ENCODE measurements at places on chromosomes 2 and 18.

DNA sequence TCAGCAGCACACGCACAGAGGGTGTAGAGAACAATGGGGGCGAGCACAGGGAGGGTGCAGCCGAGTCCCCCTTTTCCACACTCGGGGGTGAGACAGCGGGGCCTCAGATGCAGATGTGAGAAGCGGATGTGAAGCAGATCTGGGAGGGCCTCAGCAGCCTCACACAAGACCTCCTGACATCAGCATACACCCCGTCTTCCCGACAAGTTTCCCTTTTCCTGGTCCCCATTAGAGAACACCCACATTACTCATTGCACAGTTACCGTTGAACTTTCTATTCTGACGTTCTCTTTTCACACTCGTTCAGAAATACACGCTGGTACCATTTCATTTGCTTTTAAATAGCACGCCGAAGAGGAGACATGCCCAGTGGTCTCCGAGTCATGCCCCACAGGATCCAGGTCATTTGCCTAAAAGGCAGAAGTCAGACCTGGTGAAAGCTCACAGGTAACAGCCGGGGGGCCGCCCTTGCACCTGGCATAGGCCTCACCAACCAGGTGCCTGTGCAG, 129.5 kb upstream of the ID2 start:
- DNase-seq = no peak

GRCh38 chr2:86234563-86235131, 35.4 kb downstream of the MRPL35 start:
- DNase-seq = no peak

DNA sequence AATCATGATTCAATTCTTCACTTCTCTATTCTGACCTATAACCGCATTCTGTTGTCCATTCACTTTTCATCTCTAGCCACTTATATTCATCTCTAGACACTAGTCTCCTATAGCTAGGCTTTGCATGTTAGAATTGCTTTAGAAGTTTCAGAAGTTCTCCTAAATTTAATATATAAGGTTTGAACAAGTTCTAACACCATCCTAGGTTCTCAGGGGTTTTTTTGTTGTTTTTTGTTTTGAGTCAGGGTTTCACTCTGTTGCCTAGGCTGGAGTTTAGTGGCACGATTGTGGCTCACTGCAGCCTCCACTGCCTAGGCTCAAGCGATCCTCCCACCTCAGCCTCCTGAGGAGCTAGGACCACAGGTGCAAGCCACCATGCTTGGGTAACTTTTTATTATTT, 19.9 kb downstream of the WDSUB1 start:
- DNase-seq = no peak

DNA sequence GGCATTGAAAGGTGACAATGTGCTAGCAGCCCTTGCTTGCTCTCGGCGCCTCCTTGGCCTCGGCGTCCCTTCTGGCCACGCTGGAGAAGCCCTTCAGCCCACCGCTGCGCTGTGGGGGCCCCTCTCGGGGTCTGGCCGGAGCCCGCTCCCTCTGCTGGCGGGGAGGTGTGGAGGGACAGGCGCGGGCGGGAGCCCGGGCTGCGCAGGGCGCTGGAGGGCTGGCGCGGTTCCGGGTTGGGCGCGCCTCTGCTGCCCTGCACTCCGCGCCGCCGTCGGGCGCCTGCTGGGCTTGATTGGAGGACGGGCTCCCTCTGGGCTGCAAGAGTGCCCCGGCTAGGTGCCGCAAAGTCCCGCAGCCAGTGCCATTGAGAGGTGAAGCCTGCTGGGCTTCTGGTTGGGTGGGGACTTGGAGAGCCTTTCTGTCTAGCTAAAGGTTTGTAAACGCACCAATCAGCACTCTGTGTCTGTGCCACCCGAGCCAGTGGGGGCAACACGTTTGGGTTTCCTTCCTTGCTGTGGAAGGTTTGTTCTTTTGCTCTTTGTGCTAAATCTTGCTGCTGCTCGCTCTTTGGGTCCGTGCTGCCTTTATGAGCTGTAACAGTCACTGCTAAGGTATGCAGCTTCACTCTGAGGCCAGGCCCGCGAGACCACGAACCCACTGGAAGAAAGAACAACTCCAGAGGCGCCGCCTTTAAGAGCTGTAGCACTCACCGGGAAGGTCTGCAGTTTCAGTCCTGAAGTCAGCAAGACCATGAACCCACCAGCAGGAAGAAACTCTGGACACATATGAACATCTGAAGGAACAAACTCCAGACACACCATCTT, 14.8 kb upstream of the IMP4 start:
- no peak for DNase-seq

- no peak for DNase-seq
Measured at GRCh38 chr2:22027345-22028005, 903.7 kb downstream of the TDRD15 start.

DNA sequence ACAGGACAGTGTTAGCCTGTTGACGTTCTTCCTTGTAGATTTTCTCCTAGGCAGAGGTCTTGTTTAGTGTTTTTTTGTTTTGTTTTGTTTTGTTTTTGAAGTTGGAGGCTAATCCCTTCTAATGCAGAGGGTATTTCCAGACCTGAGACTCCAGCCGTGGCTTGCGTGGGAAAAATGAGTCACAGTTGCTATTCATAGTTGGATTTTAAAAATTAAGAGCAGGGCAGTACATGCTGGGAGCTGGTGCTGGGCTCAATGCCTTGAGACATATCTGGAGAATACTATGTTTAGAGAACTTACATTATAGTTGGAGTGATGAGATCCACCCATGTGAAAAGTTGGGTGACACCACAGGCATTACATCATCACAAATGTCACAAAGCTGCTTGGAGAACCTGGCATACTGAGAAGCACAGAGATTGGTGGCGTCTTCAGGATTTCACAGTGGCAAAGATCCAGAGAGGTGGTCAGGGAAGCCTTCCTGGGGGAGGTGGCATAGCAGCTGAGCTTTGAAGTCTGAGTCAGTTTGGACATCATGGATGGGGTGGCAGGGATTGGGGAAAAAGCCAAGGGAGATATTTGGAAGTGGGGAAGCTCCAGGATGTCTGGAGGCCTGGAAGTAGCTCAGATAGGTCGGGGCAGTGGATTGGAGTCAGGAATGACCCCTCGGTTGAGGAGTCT, 249.4 kb downstream of the LOXHD1 start:
- no peak for DNase-seq

Data from anterior cingulate cortex (tissue), 58 donors.